ENCODE measurements at places on chromosomes 16 and 17.

- no peak for DNase-seq
Observed at GRCh38 chr16:86714166-86714565, 135.8 kb downstream of the FOXL1 start.

DNA sequence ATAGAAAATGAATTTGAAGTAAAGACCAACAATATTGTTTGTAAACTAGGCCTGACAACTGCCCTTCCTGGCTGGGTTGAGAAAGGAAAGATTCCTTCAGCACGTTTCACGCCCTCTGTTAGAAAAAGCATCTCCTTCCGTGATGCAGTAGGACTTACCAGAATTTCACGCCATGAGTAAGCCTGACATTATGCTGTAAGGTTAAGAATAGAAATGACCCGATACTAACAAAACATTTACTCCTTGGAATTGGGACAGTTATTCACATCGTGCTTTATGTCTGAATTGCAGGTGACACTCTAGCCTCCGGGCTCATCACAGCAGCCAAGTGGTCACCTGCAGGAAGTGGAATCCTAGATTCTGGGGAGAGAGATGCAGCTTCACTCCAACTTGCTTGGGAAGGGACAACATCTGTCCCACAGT lies 17.5 kb downstream of the MARCHF10 start:
- DNase-seq, result no peak

- DNase-seq, result no peak
Observed at GRCh38 chr17:55813944-55814343, 63.1 kb downstream of the PCTP start.

- DNase-seq, result no peak
Observed at GRCh38 chr16:58451265-58451689, 48.7 kb upstream of the NDRG4 start.

DNA sequence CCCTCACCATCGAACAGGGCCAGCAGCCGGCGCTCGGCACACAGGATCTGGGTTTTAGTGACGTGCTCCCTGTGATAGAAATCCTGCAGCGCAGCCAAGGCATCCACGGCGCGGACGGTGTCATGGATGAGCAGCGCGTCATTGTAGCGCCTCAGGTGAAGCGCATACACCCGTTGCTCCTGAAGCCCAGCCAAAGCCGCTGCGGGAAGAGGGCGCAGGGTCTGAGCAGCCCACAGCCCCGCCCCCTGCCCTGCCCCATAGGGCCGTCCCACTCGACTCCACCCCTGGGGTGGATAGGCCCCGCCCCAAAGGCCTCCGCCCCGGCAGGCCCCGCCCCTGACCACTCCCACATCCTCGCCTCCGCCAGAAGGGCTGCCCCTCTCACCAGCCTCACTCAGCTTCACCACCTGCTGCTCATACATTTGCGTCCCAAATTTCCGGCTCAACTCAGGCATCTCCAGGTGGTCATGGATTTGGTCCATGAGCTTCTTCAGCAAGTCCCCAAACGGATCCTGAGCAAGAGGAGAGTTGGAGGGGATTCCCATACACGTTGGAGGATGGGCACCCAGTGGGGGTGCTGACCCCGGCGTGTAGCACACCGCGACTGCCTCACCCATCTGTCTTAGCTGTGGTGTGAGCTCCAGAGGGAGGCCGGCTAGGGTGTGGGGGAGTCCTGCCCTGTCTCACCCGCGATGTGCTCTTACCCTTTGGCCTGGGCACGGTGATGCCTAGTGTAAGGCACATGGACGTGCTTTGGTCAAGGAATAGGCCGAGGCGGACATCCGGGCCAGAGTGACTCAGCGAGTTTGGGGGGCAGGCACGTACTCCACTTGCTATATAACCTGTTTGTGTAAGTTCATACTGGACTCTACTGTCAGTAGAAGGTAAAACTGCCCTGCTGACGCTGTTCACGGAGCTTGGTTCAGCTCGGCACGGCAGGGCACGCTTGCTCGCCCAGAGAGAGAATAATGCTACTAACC lies 4.6 kb downstream of the DHX58 start:
- peak; percentile 95 for DNase-seq

DNA sequence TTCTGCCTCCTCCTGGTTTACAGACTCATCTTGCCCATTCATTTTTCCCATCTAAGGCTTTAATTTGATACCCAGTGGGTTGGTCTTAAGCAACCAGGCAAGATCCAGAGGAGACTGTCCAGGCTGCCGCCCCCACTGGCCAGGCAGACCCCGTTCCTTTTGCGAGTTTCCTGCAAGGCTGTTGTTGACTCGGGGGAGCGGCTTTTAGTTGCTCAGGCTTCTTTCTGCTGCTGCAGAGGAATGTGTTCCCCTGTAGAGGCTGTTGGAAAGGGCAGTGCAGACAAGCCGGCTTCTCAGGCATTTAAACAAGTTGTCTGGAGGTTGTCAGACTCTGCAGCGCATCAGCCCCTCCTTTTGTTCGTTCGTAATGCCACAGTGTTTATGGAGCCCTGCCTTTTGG lies 231.2 kb downstream of the PRKCA start:
- no peak for DNase-seq

DNA sequence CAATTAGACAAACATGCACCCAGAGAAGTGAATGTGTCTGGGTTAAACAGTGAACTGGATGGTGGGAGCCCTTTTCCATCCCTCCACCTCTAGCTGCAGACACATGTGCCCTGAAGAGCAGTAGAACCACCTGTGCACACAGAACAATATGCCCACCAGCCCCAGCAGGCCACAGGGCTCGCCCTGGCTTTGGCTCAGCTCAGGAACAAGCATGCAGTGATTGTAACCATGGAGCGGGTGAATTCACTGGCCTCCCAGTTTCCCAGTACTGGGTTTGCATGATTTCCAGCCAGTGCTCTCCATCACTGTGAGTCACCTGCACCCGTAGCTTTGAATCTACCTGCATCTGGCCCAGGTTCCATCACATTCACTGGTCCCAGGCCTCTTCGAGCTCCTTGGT lies 5.2 kb downstream of the GPR179 start:
- DNase-seq, result no peak

DNA sequence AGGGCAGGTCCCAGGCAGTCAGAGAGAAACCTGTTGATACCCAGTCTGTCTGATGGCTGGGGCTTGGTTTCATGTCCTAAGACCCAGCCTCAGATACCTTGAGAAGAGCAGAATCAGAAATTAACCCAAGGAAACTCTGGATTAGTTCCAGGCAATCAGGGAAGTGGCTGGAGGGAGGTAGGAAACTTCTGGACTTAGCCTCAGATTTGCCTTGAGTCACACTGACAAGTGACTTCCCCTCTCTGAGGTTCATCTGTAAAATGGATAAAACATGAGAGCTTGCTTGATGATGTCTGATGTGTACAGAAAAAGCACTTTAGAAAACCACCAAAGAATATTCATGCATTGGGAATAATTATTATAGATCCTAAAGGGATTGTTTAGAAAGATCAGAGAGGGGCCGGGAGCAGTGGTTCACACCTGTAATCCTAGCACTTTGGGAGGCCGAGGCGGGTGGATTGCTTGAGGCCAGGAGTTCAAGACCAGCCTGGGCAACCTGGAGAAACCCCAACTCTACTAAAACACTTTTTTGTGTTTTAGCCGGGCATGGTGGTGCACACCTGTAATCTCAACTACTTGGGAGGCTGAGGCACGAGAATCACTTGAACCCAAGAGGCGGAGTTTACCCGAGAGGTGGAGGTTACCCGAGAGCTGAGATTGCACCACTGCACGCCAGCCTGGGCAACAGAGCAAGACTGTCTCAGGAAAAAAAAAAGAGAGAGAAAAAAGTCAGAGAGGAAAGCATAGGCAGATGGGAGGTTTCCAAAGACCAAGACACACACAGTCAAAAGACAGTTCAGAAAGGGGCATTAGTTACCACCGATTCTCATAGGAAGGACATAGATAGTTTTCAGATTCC lies 3.8 kb downstream of the CIITA start:
- DNase-seq, result no peak

DNA sequence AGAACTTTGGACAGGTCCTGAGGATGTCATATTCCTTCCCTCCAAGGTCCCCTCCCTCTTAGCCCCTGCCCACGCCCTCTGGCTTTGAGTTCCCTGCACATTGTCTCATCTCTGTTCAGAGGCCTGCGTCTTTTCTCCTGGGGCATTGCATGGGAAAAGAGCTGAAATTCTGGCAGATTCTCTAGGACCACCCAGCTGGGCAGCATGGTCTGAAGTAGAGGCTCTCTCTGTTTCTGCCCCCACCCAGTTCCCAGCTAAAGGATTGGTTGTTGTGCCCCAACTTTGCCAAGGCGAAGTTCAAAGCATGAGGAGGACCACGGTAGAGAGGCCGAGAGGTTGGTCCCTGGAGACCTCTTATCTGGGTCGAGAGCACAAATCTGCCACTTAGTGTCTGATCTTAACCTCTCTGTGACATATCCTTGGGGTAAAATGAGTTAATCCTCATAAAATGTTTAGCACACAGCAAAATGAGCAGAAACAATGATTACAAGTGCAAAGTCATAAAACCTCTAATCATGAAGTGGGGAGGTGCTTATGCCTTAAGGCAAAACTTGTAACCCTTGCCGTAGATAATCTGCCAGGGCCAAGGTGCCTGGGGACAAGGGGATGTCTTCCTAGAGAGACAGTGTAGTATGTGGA lies 2.4 kb downstream of the ABAT start:
- no peak for DNase-seq

- DNase-seq, result peak; percentile 80
Observed at GRCh38 chr17:76714822-76715495, 4.2 kb upstream of the MXRA7 start.

DNA sequence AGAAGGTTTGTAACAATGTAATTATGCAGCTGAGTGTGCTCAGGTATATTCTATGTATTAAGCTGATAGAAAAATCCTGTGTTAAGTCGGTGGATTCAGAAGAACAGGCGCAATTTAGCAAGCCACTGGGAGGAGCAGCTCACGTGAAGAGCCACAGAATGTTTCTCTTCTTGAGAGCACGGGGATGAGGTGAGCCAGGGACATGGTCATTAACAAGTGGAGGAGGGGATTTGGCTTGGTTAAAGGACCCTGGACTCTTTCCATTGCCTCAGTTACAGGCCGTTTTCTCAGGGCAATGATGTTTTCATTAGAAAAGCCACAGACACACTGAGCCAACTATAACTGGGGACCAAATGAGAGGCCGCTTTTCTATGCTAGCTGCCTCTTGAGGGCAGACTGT lies 178.7 kb downstream of the SNX29 start:
- DNase-seq, result no peak

- DNase-seq, result peak; percentile 87
Observed at GRCh38 chr16:22192261-22193062, 13.6 kb upstream of the EEF2K start.

GRCh38 chr16:57502048-57502775 lies 15.9 kb upstream of the DOK4 start:
- no peak for DNase-seq

GRCh38 chr16:22888791-22889190 lies 74.8 kb downstream of the HS3ST2 start:
- no peak for DNase-seq

DNA sequence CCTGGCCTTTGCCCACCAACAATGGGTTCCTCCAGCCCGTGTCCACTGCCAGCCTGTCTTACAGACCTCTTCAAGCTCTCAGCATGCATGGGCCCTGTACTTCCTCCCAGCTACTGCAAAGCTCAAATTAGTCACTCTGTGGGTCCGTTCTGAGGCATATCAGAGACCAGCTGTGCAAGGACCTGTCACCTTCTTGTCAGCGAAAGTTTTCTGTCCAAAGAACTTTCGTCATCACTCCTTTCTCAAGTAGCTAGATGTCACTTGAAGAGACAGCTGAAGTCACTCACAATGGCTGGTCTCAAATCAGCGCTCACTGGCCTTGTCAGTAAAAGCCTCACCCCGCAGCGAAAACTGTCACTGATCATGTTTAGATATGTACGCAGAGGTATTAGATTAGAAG lies 91.4 kb upstream of the DYNLRB2 start:
- DNase-seq, result no peak

GRCh38 chr17:63116228-63116627 lies 150.2 kb downstream of the TANC2 start:
- no peak for DNase-seq

DNA sequence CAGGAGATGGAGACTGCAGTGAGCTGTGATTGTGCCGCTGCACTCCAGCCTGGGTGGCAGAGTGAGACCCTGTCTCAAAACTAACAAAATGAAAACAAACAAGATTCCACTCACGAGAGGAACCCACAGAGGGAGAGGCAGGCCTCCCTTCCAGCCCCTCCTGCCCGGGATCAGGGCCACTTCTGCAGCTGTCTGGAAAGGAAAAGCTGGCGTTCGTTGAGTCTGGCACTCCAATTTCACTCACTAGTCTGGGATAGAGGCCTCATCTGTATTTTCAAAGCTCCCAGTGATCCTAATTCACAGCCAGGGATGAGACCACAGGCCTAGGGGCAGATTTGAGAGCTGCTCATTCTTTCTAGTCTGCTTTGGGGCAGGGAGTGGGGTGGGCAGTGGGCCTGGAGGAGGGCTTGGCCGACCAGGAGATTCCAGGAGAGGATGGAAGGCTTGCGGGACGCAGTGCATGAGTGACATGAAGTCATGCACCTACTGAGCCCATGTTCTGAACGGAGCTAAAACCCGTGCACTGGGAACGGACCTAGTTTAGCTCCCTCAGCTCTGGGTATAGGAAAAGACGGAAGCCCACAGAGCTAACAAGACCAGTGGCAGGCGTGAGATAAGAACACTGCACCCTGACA lies 54.0 kb downstream of the COTL1 start:
- DNase-seq, result no peak

DNA sequence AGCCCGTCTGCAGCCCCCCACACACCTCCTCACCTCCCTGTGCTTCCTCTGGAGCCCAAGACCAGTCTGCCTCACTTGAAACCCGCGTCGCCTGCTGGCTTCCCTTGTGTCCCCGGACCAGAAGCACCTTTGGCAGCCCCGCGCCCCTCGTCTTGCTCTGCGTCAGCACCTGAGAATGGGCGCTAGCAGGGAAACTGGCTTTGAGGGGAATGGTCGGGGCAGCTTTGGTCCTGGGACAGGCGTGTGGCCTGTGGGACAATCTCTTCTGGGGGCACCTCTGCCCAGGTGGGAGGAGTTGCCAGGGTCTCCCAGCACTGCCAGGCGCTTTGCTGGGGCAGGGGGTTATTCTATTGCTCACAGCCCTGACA lies 3.6 kb upstream of the MAFG start:
- DNase-seq, result no peak

GRCh38 chr16:69105501-69106361 lies at the start of gene HAS3:
HAS3 (plus strand) TSS chr16:69105653; CDS start chr16:69109396, 3,743 bp downstream.
- DNase-seq, result peak; percentile 49

DNA sequence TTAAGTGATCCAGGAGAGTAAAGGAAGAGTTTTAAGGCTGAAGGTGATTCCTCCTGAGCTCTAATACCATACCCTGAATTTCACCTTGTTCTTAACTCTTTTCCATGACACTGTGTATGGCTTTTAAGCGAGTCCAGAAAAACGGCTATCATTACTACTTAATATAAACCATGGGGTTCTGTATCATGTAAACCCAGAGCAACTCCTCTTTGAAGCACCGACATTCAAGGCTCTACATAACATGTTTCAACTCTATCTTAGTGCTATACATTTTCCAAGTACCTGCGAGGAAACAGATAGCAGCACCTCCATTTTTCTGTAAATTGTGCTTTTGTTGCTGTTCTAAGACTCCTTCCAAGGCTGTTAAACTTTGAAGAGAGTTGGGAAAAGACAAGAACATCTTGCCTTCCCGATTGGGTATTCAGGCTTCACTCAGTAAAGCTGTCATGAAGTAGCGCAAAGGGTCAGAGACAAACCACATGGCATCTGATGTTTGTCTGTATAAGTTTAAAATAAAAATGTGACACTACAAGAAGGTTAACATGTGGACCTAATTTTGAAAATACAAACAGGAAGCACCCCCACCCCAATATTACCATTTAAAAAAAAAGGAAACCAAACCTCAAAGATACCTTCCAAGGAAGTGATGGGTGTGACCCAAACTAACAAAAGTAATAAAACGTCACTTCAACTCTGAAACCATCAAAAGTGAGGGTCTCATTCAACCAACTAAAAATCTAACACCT lies 3.9 kb downstream of the STAT5B start:
- DNase-seq, result no peak
